ENCODE measurements at places on chromosomes 3 and 15.

DNA sequence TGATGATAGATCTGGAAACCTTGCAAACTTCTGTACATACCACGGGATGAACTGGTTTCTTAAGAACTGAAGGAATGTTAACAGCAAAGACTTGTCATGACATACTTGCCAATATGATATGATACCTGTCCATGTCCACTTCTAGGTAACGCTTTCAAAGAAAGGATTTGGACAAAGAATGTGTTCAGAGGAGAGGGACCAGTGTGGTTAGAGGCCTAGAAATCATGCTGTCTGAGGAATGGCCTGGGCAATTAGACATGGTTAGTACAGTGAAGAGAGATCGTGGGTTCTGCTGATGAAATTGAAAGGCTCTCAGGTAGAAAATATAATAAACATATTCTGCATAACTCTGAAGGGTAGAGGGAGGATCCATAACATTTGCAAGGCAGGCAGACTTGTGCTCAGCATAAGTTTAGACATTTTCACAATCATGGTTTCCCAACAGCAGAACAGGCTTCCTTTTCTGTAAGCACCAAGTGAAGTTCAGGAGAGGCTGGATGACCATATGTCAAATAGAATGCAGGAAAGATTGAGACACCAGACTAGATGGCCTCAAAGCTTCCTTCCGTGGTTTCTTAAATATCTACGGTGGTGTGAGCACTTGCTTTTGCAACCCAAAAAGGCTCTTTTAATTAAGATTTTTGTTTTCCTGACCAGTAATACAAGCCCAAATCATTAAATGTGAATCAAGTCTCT, 39.9 kb downstream of the TGFBR2 start:
- no peak for DNase-seq

GRCh38 chr3:37953226-37953625, 37.4 kb upstream of the VILL start:
- no peak for DNase-seq

DNA sequence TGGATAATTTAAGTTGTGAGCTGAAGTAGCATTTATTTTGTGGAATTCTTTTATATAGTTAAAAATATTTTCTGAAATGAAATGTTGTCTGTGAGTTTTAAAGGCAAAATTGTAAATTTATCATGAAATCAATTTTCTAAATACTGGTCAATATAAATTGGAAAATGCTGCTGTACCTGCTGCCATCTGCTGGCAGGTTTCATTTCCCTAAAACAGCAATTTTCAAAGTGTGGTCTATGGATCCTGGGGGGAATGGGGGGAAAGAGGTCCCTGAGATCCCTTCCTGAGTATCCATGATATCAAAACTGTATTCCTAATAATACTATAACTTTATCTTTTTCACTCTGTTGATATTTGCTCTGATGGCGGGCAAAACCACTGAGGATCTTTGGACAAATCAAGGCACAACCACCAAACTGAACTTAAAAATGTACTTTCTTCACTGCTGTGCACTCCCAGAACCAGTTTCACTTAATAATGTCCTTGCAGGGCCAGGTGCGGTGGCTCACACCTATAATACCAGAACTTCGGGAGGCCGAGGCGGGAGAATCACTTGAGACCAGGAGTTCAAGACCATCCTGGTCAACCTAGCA, 17.2 kb upstream of the CCR4 start:
- no peak for DNase-seq

DNA sequence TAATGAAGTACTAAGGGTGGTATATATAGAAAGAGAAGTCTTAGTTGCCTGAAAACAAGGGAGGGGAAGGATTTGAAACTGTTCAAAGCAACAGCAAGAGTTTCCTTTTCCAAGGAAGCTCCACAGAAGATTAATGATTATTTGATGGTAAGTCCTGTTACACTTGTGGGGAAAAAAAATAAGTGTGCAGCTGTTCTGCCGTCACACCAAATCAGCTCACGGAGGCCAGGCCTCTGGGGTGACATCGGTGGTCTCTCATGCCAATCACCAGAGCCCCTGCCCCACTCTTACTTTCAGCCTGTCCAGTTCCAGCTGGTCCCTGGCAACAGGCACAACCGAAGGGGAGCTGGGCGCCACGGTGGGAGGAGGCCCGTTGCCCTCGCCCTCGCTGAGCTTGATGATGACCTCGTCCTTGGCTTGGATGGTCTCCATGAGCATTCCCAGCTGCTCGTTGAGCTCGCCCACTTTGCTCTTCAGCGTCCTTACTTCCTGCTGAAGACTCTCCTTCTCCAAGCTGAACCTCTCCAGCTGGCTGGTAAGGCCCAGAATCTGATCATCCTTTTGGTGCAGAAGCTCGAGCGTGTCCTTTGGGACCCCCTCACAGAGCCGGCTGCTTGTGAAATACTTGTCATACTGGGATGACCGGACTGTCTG, 53.5 kb downstream of the TBC1D2B start:
- no peak for DNase-seq

DNA sequence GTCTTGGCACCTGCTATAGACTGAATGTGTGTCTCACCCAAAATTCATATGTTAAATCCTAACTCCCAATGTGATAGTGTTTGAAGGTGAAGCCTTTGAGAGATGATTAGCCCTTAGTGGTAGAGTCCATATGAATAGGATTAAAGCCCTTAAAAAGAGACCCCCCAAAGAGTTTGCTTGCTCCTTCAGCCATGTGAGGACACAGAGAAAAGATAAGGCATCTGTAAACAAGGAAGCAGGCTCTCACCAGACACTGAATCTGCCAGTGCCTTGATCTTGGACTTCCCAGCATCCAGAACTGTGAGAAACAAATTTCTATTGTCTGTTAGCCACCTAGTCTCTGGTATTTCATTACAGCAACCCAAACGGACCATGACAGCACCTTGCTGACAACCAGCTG, 16.6 kb downstream of the KPNA1 start:
- no peak for DNase-seq

DNA sequence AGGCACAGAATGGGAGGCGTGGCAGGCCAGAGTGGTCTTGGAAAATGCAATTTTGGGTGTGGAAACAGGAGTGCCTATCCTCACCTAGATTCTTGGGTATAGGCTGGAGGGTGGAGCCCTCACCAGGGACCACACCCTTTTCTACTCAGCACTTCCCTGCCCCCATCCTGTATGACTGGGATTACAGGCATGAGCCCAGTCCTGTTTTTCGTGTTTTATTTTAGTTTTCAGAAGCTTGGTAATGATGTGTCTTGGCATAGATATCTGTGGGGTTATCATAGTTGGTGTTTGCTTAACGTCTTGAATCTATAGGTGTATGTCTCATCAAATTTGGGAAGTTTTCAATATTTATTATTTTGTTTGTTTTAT, 248.7 kb upstream of the CBLB start:
- no peak for DNase-seq

GRCh38 chr3:136750897-136751315, 1.3 kb downstream of the STAG1 start:
- DNase-seq: no peak

- DNase-seq: no peak
Measured at GRCh38 chr3:125398952-125399351, 23.8 kb upstream of the ZNF148 start.

DNA sequence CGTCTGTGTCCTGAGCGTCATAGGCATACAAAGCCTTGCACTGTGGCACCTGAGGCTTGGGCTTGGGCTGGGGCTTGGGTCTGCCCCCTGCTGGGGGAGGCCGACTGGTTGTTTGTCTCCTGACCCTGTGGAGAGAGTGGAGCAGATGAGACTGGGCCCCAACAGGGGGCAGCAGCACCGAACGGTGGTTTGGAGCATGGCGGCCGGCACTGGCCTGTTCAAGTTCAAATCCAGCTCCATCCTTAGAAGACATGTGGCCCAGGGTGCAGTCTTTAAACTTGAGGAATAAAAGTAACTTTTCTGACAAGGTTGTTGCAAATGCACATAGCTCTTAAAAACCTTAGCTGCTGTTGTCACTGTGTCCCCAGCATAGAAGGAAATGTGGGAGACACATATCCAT, 33.3 kb downstream of the CCNB2 start:
- peak; percentile 4 for DNase-seq

GRCh38 chr3:143170074-143170473, 50.5 kb downstream of the CHST2 start:
- no peak for DNase-seq

DNA sequence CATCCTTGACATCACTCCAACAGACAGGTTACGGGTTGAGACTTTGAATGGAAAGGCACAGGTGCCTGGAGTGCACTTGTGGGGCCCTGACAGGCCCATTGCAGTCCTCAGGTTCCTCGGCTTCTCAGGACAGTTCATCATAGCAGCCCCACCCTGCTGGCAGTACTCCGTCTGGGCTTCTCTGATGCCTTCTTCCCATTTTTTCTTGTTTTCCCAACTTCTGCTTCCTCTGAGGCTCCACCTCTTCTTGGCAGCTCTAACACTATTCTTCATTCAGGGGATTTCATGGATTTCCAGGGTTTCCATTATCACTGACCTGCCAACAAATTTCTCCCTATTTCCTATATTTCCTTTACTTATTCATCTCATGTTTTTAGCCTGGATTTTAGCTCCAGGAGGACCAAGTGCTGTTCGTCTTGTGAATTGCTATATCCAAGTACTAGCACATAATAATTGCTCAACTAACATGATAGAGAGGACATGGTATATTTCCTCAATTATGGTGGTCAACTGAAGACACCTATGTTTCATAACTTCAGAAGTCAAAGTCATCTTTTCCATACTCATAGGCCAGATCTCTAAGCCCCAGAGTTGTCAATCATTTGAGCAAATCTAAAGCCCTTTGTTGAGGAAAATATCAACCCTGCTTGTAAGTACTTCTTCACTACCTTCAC, 16.2 kb downstream of the NCEH1 start:
- no peak for DNase-seq

- DNase-seq: no peak
Measured at GRCh38 chr3:98048586-98048985, 13.5 kb upstream of the GABRR3 start.

DNA sequence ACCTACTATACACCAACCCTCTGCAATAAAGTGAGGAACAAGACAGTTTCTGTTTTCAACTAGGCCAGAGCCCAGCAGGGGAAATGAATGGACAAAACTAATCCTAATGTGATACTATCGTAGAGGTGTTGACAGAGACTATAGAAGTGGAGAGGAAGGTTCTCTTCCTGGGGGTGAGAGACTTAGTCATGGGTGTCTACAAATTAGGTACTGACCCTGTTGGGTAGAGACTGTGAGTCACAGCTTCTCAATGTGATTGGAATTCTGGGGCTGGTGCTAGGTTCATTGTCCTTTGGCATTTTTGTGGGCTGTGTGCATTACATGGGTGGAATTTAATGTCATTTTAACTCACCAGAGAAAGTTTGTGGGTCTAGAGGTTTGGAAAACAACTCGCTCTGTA, 79.3 kb downstream of the ADAMTSL3 start:
- no peak for DNase-seq

GRCh38 chr15:92166751-92167405, 226.8 kb upstream of the ST8SIA2 start:
- DNase-seq: no peak
